Left renal cortex interstitium (tissue), 4 donors: ENCODE measurements at places on chromosomes 3 and 15. TPM values are rescaled to one million over a fixed set of nuclear protein-coding genes. Genes with fewer than 3 reads are reported as not detected.

- DNase-seq, result no peak
Observed at GRCh38 chr3:115931581-115931980, 308.3 kb downstream of the GAP43 start.

ROBO2 gene
- polyA plus RNA-seq, result 92.2 TPM

CCDC191 gene
- polyA plus RNA-seq, result 11.6 TPM

- peak; percentile 63 for DNase-seq
Observed at GRCh38 chr15:38564557-38565286, at the start of gene RASGRP1. Gene RASGRP1 (minus strand): TSS chr15:38564814. CDS start chr15:38564628, 186 bp downstream.

WDR73 gene
- 34.9 TPM for polyA plus RNA-seq
